ENCODE measurements at places on chromosomes 12 and 14.

GRCh38 chr12:84874125-84874824 is 38.3 kb downstream of the SLC6A15 start:
- DNase-seq = peak; percentile 71

- DNase-seq = no peak
Observed at GRCh38 chr14:95133282-95133681, 24.0 kb downstream of the DICER1 start.

DNA sequence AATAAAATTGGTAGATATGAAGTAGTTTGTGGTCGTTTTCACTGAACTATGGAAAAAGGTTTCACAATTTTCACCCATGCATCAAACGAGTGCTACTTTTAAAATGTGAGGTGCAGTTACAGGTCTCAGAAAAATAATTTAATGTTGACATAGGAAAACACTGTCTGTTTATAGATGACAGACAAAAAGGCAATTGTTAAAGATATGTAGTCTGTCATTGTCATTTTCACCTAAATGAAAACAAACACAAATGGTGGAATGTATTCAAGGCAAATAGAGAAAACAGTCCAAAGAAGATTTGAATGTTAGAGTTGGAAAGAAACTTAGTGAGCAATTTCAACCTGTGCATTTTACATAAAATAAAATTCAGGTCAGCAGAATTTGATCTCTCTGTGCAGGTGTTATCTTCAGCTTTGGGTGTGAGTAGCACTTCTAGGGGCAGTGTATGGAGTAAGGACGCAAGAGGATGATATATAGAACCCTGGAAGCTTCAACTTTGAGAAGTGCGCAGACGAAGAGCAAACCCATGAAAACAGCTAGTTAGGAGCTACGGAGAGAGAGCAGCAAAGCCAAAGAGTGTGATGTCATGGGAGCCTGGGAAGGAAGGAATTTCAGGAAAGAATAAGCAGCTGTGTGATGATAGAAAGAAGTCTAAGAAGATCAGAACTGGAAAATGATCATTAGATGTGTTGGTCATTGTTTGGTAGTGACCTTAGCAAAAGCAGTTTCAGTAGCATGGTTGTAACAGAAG is 6.2 kb downstream of the RERG start:
- no peak for DNase-seq

GRCh38 chr14:103014466-103015228 is 42.7 kb downstream of the CDC42BPB start:
- peak; percentile 62 for DNase-seq

- DNase-seq = peak; percentile 100
Observed at GRCh38 chr12:6851921-6852650, at the start of gene USP5. USP5 (plus strand) TSS chr12:6852150; CDS start chr12:6852180, 30 bp downstream.

- no peak for DNase-seq
Observed at GRCh38 chr14:78618368-78618767, 448.2 kb downstream of the NRXN3 start.

GRCh38 chr12:99146730-99147129 is 500.8 kb upstream of the GARIN6 start:
- no peak for DNase-seq

- DNase-seq = peak; percentile 40
Observed at GRCh38 chr14:100329233-100330006, 6.3 kb downstream of the SLC25A47 start.

- no peak for DNase-seq
Observed at GRCh38 chr14:23028799-23029198, 5.9 kb downstream of the PSMB5 start.

GRCh38 chr14:23153851-23154796 is 29.3 kb downstream of the SLC7A8 start:
- peak; percentile 42 for DNase-seq

DNA sequence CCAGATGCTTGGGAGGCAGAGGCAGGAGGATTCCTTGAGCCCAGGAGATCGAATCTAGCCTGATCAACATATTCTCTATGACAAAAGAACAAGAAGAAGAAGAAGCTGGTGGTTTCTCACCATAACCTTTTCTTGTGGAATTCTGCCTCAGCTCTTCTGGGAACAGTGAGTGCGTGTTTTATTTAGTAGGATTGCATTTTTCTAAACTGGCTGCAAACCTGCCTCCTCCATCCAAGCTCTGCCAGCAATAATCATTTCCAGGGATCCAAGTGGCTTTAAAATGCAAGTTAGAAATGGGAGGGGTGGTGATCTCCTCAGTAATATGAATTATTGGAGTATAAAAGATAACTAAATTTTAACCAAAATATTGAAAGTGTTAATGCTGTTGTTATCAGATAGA is 46.1 kb upstream of the MMP17 start:
- DNase-seq = no peak

DNA sequence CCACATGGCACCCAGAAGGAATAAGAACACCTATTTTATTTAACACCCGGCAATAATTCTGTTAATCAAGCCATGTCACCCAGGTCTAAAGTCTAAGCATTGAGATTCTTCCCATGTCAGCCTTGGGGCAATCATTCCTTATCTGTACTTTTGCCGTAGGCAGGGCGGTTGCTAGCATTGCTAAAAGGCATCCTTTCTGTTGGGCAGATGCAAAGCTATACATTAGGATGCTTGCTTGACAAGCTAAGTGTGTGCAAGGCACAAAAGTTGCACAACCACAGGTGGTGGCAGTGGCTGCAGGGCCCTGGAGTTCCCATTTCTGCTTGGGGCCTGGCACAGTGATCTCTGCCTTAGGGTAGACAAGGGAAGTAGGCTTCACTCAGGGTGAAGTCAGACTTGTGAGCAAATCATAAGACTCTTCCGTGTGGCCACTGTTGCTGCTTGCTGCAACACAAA is 12.5 kb upstream of the GALNT6 start:
- peak; percentile 85 for DNase-seq

GRCh38 chr12:2402073-2402579 is 349.3 kb downstream of the CACNA1C start:
- DNase-seq = no peak

GRCh38 chr12:98127336-98127679 is 388.1 kb upstream of the TMPO start:
- DNase-seq = no peak

GRCh38 chr12:123163227-123163626 is 12.3 kb upstream of the PITPNM2 start:
- no peak for DNase-seq

- no peak for DNase-seq
Observed at GRCh38 chr12:88726806-88727720, 146.8 kb upstream of the KITLG start.

DNA sequence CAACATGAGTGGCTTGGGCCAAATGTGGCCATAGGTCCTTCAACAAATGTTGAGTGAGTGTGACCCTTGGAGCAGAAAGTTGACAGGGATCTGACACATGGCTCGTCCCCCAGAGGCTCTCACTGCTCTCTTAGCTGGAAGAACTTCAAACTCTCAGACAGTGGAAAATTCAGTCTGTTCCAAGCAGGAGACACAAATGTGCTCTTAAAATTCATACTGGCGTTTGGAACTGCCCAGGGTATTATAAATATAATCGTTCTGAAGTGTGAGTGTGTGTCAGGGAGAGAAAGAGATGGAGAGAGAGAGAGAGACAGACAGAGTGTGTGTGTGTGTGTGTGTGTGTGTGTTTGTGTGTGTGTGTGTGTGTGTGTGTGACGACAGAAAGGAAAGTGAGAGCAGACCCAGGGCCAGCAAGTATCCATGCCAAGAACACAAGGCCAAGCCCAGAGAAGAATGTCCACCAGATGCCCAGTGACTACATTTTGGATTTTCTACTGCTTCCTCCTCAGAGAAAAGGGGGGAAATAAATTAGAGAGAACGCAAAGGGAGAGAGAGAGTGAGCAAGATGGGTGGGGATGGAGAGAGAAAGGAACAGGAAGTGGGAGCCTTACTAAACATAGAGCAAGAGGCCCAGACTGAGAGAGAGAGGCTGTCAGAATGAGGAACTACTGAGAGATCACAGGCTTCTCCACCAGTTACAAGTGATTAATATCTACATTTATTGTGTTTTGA is 193.6 kb upstream of the NUDT4 start:
- DNase-seq = peak; percentile 85

DNA sequence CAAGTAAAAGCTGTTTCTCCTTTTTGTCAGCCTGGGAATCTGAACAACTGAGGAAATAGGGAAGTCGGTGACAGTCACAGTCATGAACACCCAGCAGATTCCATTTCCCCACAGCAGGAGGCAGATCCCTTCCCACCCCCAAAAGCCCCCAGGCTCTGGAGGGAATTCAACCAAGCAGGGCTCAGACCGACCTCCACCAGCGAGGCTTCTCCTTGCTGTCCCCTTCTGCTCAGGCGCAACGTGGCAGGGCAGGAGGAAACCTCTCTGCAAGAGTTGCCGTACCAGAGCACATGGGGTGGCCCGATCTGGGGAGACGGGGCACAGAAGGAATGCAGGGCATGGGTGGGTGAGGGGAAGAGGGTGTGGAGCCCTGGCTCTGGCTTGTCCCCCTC is 319 bp downstream of the GALNT6 start:
- peak; percentile 86 for DNase-seq

GRCh38 chr14:37328673-37329072 is 130.9 kb downstream of the MIPOL1 start:
- no peak for DNase-seq

GRCh38 chr12:4820971-4821370 is 88.7 kb upstream of the KCNA1 start:
- DNase-seq = no peak

DNA sequence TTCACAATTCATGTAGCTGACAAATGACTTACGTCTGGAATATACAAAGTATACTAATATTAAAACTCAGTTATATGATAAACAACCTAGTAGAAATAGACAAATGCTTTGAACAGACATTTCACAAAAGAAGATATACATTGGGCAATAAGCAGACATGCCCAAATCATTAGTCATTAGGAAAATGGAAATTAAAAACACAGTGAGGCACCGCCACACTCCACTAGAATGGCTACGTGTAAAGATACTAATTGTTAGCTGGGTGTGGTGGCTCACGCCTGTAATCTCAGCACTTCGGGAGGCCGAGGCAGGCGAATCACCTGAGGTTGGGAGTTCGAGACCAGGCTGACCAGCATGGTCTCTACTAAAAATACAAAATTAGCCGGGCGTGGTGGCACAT is 248.9 kb upstream of the TMEM132C start:
- no peak for DNase-seq

GRCh38 chr14:103225476-103225875 is 102.2 kb downstream of the TNFAIP2 start:
- DNase-seq = no peak

GRCh38 chr12:5444520-5444919 is 12.6 kb downstream of the NTF3 start:
- no peak for DNase-seq

- DNase-seq = no peak
Observed at GRCh38 chr12:101767537-101767936, 28.3 kb upstream of the SYCP3 start.

DNA sequence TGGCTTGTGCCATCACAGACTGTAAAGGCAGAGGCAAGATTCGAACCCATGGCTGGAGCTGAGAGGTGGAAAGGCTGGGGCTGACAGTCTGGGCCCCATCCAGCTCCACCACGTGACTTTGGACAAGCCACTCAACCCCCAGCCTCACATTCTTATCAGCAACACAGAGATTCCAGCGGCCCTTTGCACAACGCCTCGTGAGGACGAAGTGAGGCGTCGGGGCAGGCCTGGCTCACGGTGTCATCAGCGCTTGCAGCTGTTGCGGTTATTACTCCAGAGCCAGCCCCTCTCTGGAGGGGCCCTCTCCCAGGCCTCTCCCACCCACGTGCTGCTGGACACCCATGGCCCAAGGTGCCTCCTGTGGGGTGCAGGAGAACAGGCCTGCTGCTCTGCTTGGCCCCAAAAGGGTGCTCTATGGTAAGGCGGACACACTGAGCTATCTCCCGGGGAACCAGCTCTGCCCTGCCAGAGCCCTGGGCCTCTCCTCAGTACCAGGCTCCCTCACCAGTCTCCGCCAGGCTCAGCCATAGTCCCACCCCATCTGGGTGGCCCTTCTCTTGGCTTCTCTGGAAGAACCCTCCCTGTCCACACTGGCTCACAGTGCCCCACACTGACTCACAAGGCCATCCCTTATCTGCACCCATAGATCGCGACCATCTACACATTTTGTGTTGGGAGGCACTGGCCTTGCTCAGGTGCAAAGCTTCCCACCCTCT is 21.1 kb downstream of the CHGA start:
- no peak for DNase-seq

DNA sequence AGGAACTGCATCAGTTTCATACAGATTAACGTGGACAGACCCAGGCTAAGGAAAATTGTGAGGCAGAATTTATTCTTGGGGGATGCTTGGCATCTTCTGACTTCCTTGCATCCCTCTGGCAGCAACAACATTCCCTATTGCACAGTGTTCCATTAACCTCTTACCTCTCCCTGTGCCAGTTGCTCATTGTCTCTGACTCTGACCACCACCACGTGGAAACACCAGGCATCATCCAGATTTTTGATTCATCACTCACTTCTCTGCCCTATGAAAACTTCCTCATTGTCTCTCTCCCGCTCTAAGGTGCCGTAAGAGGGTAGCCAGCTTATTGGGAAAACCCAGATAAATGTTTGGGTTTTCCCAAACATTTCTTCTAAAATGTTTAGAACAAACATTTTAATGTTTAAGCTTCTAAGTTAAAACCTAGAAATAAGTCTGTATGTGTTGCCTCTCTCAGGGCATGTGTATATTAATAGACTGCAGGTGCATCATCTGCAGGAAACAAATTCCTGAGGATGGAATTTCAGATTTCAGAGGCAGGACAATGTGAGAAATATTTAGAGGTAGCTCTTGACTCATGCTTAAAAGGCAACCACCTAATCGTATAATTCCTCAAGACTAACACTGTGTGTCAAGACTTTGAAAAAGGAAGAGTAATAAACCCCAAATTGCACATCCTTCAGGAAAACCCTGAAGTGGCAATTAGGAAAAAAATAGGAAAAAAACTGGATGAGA is 64.5 kb upstream of the SLC35F4 start:
- no peak for DNase-seq

DNA sequence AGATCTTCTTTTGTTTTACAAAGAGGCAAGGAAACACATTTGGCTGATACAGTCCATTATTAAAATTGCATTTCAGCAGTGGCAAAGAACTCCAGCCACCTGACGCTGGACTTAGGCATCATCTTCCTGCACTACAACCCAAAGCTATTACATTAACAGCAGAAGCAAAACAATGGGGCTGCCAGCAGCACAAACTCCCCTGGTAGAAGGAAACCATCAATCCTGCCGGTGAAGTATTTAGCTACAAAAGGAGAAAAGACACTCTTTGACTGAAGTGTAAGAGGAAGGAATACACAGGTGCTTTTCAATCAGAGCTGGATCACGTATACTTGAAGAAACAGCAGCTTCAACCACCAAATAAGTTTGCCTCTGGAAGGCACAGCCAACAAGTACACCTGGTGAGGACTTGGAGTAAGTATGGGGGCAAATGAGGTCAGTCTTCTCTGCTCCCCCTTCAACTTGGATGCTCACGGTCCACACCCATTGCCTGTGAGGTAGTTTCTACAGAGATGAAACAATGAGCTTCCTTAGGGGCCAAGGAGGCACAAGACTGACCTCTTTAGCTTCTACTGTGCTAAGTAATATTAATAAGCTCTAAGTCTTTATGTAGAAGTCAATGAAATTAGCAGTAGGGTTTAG is 125.9 kb upstream of the FOXN3 start:
- no peak for DNase-seq

GRCh38 chr14:32457213-32457920 is 128.3 kb downstream of the AKAP6 start:
- no peak for DNase-seq

GRCh38 chr12:27667540-27667939 is 28.7 kb upstream of the REP15 start:
- DNase-seq = peak; percentile 42

- DNase-seq = no peak
Observed at GRCh38 chr12:113056631-113057488, at the start of gene DTX1. DTX1 (plus strand) TSS chr12:113056730; CDS start chr12:113058193, 1,463 bp downstream.
